ENCODE measurements at places on chromosomes 12 and 14. TPM values are rescaled to one million over a fixed set of nuclear protein-coding genes. Genes with fewer than 3 reads are reported as not detected.

- no peak for DNase-seq
Observed at GRCh38 chr12:123056053-123056452, 75.6 kb downstream of the ARL6IP4 start.

CACNA1C gene
- 1.5 TPM for total RNA-seq

NAA30 gene
- total RNA-seq = 27.3 TPM

- DNase-seq = peak; percentile 85
Observed at GRCh38 chr12:113874999-113875561, 91.0 kb downstream of the RBM19 start.

- DNase-seq = no peak
Observed at GRCh38 chr14:104445086-104445485, 134.5 kb upstream of the C14orf180 start.

WDR89 gene
- 13.2 TPM for total RNA-seq

DNA sequence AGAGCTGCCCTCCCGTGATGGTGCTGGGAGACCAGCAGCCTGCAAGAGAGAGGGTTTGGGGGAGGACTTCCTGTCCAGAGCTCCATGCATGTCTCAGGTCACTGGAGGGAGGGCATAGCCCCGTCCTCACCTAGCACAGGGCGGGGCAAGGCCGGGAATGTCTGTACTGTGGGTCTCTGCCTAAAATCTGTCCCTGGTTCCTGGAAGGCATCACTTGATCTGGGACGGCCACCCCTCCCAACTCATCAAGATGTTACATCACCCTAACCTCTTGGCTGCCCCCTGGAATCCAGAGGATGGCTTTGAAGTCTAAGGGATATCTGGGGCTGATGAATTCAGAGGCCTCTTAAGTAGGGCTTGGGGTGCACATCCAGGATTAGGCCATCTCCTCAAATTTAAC is 37.0 kb upstream of the MEG3 start:
- DNase-seq = no peak

GRCh38 chr14:104436741-104437701 is 142.5 kb upstream of the C14orf180 start:
- no peak for DNase-seq

BDKRB2 gene
- 0.89 TPM for total RNA-seq

DNA sequence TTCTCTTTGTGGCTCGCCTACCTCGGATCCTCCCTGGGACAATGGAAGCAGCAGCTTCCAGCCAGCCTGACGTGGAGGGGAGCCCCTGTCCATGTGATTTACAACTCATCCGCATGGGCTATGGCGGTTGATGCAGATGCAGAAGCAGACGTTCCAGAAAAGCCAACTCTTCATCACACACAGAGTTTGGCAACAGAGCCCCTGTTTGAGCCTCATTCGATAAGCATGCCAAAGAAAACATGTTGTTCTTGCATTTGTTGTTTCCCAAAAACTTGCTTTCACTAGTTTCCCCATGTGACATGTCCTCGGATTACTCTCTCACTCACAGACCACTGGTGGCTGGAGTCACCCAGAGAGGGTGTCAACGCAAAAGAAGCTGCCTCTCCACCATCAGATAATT is 16.4 kb upstream of the TC2N start:
- no peak for DNase-seq

LMO3 gene
- 0.99 TPM for total RNA-seq

GRCh38 chr12:18696971-18697602 is 40.7 kb downstream of the PLCZ1 start:
- DNase-seq = peak; percentile 68
